Natural killer cell (primary cell): ENCODE measurements at places on chromosomes 5 and 9. TPM values are rescaled to one million over a fixed set of nuclear protein-coding genes. Genes with fewer than 3 reads are reported as not detected.
A peak's percentile ranks its signal among the peaks of the same experiment; 100 is the strongest.

- no peak for DNase-seq
Observed at GRCh38 chr9:73577848-73578247, 426.2 kb downstream of the ANXA1 start.

GRCh38 chr5:113641715-113642114 lies 128.2 kb downstream of the YTHDC2 start:
- no peak for DNase-seq

- DNase-seq, result no peak
Observed at GRCh38 chr5:33439905-33440481, 772 bp upstream of the TARS1 start.

GRCh38 chr5:14038341-14038959 lies 94.0 kb upstream of the DNAH5 start:
- DNase-seq, result no peak

GRCh38 chr5:110333384-110333783 lies 393.1 kb downstream of the TMEM232 start:
- no peak for DNase-seq

GRCh38 chr5:97923997-97924396 lies 741.0 kb upstream of the RIOK2 start:
- no peak for DNase-seq

- peak; percentile 40 for DNase-seq
Observed at GRCh38 chr5:55232271-55232984, 980 bp downstream of the CCNO start.

GABBR2 gene
- total RNA-seq, result not detected

RARS1 gene
- 53.2 TPM for total RNA-seq

DNA sequence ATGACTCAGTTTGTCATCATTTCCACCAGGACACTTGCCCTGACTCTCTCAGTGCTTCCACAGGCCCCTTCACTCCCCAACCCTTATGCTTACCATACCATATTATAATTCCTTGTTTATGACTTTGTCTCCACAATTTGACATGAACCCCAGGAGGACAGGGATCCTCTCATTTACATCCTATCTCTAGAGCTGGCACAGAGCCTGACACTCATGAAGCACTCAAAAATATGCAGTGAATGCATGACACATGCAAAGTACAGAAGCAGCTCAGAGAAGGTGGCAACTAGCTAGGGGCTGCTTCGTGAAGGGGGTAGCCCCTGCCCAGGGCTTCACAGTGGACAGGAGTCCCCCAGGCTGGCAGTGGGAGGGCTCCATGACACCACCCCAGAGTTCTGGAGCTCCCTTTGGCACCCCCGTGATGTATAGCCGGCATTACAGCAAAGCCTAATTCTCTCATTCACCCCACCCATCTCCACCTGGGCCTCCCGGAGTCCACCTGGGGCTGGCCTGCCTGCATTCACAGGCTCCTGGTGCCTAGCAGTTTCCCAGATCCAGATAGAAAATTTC lies 112.0 kb upstream of the SPOCK1 start:
- DNase-seq, result no peak

PCDHGA9 gene
- 1.0 TPM for total RNA-seq

GRCh38 chr9:127047971-127048370 lies 74.5 kb downstream of the ANGPTL2 start:
- no peak for DNase-seq

PRR7 gene
- 21.6 TPM for total RNA-seq

GRCh38 chr5:316210-317085 lies 5.1 kb upstream of the AHRR start:
- no peak for DNase-seq

DNA sequence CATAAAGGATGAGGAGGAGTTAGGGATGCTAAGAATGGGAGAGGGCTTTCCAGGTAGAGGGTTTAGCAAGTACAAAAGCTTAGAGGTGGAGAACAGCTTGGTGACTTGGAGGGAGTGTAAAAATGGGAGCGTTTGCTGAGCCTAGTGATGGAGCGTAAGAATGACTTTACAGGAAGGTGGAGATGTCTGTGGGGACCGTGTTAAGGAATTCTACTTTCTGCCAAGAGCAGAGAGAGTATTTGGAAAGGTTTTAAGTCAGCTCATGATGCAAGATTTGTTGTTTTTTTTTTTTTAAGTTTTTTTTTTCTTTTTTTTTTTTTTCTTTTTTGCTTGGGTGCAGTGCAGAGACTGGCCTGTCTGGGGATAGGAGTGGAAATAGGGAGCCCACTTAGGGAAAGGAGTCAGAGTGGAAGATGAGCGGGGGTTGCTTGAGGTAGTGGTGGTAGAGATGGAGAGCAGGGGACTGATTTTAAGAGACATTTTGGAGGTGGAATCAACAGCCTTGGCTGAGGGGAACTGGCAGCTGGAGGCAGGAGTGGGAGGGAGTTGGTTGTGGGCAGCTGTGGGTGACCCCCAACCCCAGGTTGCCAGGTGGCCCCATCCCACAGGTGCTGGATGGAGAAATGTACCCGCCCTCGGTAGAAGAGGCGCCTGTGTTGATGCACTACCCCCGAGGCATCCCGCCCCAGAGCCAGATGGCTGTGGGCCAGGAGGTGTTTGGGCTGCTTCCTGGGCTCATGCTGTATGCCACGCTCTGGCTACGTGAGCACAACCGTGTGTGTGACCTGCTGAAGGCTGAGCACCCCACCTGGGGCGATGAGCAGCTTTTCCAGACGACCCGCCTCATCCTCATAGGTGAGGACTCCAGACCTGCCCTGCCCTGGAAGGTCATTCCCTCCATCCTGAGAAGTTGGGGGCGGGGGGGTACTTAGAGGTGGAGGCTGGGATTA lies 12.4 kb downstream of the PTGS1 start:
- DNase-seq, result no peak

- DNase-seq, result no peak
Observed at GRCh38 chr9:92528522-92528849, 7.3 kb downstream of the ECM2 start.

DNA sequence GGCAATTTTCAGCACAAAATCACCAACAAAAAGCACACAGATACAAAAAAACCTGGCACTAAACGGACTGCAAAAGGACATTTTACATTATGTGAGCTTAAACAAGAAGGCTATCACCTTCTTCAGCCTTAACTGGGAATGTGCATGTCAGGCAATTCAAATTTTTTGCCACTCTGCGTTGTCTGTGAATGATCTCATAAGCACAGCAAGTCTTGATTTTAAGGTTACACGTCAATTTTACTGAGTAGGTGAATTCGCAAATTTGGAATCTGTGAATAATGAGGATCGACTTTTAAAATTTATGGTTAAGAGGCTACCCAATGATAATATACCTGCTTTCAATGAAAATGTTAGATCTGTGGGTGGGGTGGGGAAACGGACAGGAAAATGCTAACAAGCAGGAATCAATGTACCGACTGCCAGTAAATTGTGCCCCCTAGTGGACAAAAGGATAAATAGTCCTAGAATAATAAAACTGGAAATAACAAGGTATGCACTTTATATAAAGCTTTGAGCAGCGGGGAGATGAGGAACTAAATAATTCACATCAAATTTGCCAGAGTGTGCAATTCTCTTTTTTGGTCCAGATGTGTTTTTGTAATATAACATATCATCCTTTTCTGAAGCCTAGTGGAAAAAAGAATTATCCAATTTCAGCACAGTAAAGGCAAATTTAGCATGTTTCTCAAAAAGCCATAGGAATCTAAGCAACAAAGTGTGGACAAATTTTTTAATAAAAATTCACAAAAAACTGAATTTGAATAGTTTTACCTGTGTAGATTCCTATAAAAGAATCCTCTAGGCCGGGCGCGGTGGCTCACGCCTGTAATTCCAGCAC lies 20.5 kb downstream of the EQTN start:
- no peak for DNase-seq

DNA sequence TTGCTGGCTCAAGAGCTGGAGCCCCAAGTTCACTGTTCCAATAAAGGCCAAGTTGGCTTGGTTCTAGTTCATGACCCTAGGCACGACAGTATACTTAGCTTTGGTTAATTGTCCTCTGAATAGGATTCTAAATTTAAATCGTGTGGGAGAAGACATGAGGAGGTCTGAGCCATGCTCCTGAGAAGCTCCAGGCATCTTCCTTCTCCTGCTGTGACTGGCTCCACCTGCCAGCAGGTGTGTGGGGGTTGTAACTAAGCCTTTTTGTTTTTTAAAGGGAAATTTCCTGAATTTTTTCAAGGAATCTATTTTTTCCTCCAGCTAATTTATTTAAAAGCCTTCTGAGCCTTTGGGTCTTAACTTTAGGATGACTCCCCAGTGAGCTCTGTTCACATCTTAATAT lies 20.2 kb upstream of the TRIM36 start:
- no peak for DNase-seq

DNA sequence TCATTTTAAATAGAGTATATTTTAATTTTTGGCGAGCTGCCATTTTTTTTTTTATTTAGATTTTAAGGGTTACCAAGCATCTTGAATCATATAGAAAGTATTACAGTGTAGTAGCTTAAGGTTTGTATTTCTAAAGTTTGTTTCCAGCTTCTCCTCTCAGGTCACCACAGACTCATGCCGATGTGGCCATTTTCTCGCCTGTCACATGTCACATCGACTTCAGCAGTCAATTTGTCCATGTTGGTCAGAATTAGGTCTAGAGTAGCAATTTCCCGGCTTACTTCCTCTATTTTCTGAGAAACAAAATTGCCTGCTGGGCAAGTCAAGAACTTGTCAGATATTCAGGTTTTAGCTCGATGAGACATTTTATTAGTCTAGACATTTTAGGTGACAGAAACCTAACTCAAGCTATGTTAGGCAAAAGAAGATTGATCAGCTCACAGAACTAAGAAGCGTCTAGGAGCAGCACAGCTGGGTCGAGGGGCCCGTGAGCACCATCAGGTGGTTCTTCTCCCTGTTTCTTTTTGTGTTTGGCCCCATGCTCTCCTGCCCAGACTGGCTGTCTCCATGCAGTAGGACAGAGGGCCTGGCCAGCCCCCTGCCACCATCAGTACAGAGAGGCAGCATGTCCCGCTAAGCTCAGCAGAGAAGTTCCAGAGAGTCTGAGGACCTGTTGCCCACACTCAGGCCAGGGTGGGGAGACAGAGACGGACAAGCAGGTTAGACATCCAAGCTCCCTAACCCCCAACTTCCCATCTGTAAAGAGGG lies 48.4 kb upstream of the AFAP1L1 start:
- DNase-seq, result no peak

DNA sequence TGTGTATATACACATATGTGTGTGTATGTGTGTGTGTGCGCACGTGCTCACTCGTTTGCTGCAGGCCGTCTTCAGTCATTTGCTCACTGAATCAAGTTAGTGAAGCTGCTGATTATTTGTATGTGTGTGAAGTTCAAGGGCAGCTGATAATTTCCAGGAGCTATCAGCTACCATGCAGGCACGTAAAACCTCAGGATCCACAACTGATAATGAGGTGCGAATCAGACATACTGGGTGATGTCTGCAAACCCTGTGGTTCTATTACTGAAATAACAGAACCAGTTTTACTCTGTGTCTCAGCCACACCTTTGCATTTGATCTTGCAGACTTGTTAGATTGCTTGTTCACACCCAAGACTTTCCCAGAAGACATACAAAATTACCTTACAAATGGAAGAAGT lies 257.6 kb downstream of the TAF11L14 start:
- no peak for DNase-seq

- no peak for DNase-seq
Observed at GRCh38 chr5:111063709-111064322, 7.7 kb upstream of the TSLP start.

DNA sequence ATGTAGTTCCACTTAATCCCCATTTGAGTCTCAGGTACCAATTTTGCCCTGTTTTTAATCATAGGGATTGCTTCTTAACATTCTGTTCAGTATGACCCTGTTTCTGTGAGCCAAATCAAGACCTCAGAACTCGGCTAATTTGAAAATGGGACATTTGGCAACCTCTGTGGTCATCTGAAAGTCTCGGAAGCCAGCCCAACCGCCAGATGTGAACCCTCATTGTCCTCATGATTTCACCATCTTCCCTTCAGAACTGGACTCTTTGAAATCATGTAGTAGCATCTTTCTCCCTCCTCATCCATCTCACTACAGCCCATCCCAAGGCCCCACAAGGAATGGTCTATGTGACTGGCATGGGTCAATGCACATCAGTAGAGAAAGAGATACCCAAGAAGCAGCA lies 88.9 kb downstream of the S1PR3 start:
- DNase-seq, result no peak

CCL27 gene
- not detected for total RNA-seq

GRCh38 chr5:77418601-77419581 lies 73.2 kb downstream of the WDR41 start:
- DNase-seq, result no peak

GRCh38 chr9:135402739-135403695 lies 76.6 kb upstream of the PPP1R26 start:
- no peak for DNase-seq

- no peak for DNase-seq
Observed at GRCh38 chr9:123749580-123750202, 180.2 kb downstream of the DENND1A start.

- DNase-seq, result peak; percentile 37
Observed at GRCh38 chr5:132777209-132778069, at the start of gene SEPTIN8. TSS of gene SEPTIN8 (minus strand) at chr5:132777239. CDS start at chr5:132777137, 102 bp downstream.

PCDHGA8 gene
- total RNA-seq, result 0.07 TPM

DNA sequence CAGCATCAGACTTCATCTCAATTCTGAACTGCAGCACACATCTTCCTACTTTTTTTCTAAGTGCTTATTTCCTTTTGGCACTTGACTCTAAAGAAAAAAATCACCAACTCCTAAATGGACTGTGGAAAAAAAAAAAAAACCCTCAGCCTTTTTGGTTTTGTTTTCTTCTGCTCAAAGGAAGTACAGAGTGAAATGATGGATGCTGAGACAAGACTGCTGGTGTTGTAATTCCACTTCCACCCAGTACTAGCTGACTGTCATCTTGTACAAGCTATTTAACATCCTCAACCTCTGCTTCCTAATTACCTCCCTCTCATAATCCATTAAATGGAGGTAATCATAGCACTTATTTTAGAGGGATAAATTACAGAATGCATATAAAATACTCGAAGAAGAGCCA lies 171.5 kb upstream of the GNA14 start:
- DNase-seq, result no peak

ERBIN gene
- 166 TPM for total RNA-seq

BNC2 gene
- total RNA-seq, result 36.9 TPM

DNA sequence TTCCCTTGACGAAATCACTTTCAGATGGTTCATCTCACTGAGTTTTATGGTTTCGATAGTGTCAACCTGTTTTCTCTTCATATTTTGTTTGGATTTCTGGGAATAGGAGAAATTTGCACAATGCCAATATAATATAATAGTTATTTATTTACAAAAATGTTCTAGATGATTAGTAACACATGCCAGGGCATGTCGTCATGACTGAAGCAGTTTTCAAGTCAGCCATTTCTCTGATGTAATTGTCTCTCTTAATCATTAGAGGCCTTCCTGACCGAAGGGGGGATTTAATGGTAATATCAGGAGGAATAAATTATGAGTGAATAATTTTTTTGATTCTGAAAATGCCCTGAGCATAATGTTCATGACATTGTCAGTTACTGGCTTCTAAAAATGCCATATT lies 246.5 kb upstream of the ATP10B start:
- DNase-seq, result no peak
